GM19239 (cell line): ENCODE measurements at places on chromosomes 16 and 17.
A peak's percentile ranks its signal among the peaks of the same experiment; 100 is the strongest.

GRCh38 chr17:34974179-34974578 lies 6.1 kb upstream of the LIG3 start:
- no peak for DNase-seq

DNA sequence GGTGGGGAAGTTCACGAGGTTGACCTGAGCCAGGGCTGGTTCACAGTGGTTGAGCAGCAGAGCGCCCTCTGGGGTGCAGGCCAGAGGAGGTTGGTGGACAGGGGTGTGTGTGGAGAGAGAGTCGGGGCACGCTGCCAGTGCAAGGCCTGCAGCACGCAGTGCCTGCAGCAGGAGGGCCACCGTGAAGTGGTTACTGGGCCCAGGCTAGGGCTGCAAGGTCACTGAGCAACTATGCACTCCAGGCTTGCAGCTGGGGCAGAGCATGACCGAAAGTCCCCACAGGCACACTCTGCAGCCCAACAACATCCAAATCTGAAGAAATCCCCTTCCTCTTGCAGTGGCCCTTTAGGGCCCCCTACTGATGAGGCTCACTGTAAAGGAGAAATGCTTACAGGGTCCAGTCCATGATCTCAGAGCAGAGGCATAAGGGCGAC lies 89.1 kb upstream of the NOL11 start:
- no peak for DNase-seq

DNA sequence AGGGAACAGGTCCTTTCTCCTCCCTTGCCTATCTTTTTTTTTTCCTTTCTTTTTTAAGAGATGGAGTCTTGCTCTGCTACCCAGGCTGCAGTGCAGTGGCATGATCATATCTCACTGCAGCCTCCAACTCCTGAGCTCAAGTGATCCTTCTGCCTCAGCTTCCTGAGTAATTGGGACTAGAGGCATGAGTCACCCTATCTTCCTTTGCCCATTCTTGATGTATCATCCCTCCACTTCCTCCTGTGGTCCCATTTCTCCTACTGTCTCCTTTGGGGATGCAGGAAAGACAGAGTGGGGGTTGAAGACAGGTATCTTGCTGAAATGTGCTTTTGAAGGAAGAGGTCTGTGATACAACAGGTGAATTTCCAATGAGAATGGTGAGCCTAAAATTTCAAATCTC lies 5.5 kb downstream of the MYO19 start:
- no peak for DNase-seq

DNA sequence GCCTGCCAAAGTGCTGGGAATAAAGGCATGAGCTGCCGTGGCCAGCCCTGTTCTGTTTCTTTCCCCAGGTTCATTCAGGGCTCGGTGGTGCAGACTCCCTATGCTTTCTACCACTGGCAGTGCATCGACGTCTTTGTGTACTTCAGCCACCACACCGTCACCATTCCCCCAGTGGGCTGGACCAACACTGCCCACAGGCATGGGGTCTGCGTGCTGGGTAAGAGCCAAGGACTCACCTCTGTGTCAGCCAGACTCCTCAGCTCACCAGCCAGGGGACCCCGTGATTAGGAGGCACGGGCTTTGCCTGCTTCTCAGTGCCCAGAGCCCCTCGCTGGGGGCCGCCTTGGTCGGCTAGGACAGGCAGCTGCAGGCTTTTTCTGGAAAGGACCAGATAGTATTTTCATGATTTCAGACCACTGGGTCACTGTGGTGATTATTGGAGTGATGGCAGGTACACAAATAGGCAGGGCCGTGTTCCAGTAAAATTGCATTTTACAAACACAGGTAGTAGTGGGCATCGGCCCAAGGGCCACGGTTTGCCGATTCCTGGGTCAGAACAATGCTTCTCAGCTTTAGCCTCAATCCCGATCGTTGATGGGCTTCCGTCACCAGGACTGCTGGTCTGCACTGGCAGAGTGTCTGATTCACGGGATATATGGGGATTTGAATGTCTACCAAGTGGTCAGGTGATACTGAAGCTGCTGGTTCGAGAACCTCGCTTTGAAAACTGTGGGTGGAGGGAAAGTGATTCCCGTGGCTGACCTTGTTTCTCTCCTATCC lies 5.0 kb downstream of the ENGASE start:
- DNase-seq, result no peak

DNA sequence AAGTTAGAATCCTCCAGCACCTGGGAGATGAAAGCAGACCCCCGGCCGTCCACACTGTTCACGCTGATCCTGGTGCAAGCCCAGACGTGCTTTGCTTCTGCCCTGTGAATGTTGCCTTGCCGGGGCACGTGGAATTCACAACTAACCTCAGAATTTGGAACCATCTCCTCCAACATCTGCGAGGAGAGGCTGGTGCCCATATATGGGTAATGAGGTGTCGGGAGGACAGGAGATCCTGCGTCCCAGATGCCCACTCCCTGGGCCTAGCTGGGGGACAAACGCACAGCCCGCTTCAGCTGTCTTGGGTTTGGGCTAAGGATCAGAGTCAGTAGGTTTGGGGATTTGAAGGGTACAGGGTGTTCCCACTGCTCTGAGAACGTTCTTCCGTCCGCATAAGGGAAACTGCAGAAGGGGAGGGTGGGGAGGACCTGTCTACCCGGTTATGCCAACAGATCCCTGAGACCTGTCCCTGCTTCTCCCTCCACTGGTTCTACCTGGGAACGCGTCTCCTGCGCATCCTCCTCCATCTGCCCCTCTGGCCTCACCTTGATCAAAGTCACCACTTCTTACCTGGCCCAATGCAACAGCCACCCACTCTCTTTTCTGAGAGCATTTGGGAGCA lies 14.1 kb downstream of the PPL start:
- no peak for DNase-seq

DNA sequence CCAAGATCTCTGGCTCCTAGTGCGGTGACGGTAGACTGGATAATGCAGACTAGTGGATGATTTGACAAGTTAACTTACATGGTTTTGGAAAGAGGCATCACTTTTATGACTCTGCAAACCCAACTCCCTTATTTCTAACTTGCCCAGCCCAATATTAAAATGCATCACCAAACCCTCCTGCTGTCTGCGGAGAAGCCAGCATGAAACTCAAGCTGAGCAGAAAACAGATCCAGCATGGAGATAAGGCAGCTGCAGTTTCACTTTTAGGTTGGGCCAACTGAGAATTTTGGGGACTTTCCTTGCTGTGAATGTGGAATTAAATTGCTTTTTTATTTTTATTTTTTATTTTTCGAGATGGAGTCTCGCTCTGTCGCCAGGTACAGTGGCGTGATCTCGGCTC lies 27.8 kb downstream of the CDH1 start:
- no peak for DNase-seq

DNA sequence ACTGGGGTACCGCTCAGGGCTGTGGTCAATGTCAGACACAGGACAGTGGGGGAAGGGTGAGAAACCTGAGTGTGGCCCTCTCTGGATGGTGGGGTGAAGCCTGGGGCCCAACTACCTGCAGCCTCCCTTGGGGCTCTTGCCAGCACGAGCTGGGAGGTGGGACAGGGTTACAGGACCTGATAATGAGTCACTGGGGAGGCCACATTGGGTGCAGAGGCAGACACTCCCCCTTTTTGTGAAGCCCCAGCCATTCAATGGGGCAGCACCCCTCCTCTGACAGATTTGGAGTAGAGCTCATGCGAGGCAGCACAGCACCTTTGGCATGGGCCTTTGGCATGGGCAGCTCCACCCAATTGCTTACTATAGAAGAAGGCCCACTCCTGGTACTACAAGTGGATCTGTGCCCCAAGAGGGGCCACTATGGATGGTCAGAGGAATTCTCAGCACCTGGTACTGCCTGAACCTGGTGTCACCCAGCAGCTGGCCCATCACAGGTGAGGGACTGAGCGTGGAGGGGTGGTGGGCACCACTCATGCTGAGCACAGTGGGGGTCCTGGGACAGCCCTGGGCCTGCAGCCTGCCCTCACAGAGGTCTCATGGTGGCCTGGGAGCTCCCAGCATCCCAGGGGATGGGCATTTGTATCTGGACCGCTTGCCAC lies 45.2 kb upstream of the SMPD3 start:
- no peak for DNase-seq

DNA sequence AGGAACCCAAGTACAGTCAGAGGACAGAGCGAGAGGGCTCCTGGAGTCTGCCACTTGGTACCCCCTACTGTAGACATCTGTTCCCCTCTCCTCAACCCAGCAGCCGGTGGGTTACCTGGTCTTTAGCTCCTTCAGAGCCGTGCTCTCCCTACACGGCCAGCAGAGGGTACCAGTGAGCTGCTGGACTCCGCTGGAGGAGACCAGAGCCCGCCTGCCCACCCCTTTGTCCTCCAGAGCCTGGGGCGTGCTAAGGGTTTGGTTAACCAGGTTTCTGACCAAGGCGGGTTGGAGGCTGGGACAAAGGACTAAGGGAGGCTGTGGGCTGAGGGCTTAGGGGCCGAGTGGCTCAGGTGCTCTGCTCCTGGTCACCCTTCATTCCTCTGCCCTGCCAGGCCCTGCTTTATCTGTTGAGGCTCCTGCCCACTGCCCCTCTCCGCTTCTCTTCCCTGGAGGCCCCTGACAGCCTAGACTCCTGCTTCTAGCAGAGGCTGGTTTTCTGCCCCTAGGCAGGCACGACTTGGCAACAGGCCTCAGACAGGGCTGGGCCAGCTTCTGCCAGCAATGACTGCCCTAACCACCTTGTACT lies 2.7 kb upstream of the HSD11B2 start:
- peak; percentile 80 for DNase-seq

- DNase-seq, result no peak
These were observed 63.3 kb upstream of the TMC5 start for GRCh38 chr16:19354371-19354770.

GRCh38 chr16:28610595-28611191 lies 849 bp upstream of the SULT1A1 start:
- no peak for DNase-seq

DNA sequence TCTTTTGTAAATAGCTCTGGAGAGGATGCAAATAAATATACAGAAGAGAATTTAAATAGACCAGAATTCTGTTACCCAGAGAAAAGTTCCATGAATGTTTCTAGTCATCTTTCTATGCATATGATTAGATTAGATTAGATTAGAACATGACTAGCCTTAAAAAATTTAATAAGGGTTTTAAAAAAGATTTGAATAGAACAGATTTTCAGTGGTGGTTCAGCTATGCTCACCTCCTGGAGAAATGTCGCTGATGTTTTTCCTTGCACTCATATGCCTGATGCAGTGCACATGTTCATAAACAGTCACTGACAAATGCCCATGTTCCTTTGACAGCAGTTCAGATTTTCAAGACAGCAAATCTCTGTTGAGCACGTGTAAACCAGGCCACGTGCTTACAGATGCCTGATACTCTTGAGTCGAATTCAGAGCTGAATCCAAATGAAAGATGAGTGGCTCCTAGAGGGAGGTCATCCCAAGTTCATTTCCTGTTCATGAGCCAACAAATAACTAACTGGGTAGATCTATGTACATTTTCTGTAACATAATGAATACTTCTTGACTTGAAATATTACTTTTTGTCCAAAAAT lies 19.9 kb upstream of the RAB11FIP4 start:
- DNase-seq, result no peak

DNA sequence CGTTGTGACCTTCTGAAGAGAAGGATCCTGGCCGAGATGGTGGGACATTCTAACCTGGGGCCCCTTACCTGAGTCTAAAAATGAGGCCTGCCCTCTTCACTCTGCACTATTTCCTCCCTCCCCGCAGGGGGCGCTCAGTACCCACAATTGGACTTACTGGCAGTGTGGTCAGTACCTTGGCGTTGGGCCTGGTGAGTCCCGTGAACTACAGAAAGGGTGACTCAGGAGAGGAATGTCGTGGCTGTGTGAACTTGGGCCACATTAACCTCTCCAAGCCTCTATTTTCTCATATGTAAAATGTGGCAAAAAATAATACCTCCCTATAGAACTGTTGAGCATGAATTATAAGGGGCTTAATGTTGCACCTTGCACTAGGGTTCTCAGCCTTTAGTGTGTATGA lies 3.9 kb downstream of the RSAD1 start:
- no peak for DNase-seq

DNA sequence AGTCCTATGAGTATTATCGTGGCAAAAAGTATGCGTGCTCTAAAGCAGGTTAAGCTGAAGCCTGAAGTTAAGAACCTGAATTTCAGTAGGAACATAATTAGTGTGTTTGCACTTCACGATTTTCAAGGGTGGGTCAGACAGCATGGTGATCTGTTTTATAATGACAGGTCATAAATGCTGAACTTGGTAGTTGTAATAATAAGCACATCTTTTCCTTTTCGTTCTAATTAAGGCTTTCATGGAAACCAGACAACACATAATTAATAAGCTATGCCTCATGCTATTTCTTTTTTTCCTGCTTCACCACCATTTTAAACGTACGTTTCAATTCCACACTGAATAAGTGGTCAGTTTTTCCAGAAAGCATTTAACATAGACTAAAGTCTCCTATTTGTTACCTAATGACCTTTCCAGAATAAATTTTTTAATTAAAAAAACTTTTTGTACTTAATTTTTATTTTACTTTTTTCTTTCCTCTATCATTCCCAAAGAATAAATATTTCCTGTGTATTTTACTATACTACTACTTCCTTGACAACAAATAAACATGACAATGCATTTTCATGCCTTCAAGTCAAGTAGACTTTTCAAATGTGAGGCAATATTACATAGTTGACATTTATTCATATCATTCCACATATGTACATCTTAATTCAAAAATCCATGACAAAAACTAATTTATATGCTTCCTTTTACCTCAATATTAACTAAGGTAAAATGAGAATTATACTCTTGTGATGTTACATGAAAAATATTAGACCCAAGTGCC lies 22.4 kb downstream of the CMC2 start:
- no peak for DNase-seq

- DNase-seq, result no peak
These were observed at the start of gene TAT for GRCh38 chr16:71576971-71577370. Gene TAT (minus strand): TSS chr16:71577092. CDS start chr16:71576415, 677 bp downstream.

DNA sequence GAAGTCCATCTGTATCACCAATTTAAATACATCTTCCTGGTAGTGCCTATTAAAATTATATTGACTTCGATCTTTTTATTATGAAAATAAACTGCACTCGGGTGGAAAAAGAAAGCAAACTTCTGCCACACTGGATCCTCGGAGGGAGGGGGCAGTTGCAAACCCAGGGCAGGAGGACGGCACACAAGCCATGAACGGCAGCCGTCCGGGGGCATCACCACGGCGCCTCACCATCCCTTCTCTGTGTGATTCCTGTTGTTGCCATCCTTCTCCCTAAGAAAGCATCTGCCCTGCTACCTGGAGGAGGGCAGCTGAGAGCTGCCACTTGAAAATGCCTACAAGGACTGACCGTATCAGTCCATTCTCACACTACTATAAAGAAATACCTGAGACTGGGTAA lies 53.9 kb upstream of the ENPP7 start:
- no peak for DNase-seq

GRCh38 chr16:67926181-67926750 lies 5.4 kb downstream of the CTRL start:
- no peak for DNase-seq

- DNase-seq, result no peak
These were observed 178.2 kb upstream of the SOX9 start for GRCh38 chr17:71942626-71943025.

- DNase-seq, result no peak
These were observed 992 bp downstream of the GDPD1 start for GRCh38 chr17:59221159-59221847.
